ENCODE measurements at places on chromosomes 12 and 14. TPM values are rescaled to one million over a fixed set of nuclear protein-coding genes. Genes with fewer than 3 reads are reported as not detected.

- no peak for DNase-seq
- no peaks in the 10 kb centered on the region for H3K4me1 ChIP-seq
- no peaks in the 10 kb centered on the region for H3K27me3 ChIP-seq
- no peak overlapping the region for H3K4me3 ChIP-seq
- H3K36me3 ChIP-seq: no peaks in the 10 kb centered on the region
Measured at GRCh38 chr12:118269806-118270205, 102.9 kb downstream of the TAOK3 start.

DNA sequence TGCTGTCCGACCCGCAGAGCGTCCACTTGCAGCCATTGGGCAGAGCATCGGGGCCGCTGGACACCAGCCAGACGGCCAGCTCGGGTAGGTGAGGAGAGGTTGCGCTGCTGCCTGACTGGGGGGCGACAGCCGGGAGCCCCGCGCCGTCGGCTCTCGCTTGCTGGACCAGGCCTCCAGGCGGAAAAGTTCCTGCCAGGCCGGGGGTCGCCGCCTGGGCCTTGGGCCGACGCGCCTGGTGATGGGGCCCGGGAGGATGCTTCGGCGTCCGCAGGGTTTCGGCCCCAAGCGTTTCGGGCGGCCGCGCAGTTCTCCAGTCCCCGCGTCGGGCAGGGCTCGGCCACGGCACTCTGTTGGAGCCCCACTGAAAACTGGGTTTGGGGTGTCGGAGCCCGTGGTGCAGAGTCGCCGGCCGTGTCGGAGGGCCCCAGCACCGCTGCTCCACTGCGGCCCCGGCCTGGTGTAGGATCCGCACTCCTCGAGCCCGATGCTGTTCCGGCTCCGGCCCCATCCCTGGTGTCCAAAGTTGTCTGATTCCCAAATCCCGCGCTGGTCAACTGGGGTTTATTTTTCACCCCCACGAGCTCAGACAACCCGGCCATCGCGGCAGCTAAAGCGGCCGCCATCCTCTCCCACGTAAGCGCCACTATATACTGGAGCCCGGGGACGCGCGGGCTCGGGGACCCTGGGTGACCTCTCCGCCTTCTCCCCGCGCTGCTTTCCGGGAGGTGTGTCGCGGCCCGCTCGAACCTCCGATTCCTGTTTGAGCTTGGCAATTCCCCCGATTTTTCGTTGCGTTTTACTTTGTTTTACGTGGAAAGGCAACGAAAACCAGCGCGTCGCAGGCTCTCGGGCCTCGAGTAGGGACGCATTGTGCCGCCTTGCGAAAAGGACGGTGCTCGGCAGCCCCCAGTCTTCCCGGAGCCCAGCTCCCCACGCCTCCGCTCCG is 872 bp downstream of the VSX2 start:
- no peaks in the 10 kb centered on the region for H3K36me3 ChIP-seq
- H3K27ac ChIP-seq: no peak overlapping the region
- no peaks in the 10 kb centered on the region for H3K4me1 ChIP-seq
- H3K27me3 ChIP-seq: no peaks in the 10 kb centered on the region

DNA sequence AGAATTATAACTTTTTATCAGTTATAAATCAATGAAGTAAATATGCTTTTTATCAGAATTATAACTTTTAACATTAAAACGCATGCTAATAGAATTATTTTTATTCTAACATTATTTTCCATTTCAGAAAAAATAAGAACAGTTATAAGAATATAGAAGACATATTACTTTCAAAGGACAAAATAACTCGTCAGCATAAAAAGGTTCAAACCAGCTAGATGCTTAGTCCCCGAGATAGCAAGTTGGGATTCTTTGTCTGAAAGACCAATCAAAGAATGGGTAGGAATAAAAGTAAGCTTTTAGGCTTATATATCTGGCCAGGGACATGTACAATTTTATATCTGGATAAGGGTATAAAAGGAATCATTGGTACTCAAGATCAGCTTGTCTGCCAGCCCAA is 66.0 kb downstream of the GPR137C start:
- H3K4me1 ChIP-seq: no peaks in the 10 kb centered on the region
- DNase-seq: no peak
- no peak overlapping the region for H3K4me3 ChIP-seq
- H3K27ac ChIP-seq: no peak overlapping the region

Gene CD9
- total RNA-seq: 285 TPM

Gene CLEC7A
- total RNA-seq: 25.8 TPM

DNA sequence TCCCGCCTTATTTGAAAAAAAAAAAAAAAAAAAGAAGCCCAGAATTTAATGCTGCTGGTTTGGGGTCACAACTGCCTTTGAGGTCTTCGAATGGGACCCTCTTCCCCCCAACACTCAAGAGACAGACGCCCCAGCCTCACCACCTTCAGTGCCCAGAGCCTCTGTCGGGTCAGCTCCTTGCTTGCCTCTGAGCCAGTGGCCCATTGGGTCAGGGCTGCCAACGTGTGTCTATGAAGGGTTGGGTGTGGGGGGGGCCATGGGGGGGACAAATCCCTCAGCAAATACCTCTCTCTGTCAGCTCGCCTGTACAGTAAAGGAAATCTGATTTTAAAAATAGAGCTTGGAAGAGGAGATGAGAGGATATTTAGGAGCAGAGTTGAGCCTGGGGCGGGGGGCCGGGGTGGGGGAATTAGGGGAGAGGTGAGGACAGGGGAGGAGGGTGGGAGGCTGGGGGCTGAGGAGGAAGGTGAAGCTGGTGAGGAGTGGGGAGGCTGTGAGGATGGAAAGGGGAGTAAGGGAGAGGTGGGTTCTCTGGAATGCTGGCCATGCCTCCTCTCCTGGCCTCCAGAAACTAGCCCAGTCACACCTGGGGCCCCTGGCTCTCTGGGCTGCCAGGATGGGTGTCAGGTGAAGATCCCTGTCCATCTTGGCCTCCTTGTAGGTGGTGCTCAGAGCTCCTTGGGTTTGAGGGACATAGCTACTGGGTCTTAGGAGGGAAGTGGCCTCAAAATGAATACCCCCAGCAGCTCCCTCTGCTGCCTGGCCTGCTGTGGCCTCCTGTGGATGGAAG is 13.3 kb downstream of the RTL1 start:
- H3K27ac ChIP-seq: no peak overlapping the region
- H3K36me3 ChIP-seq: no peaks in the 10 kb centered on the region
- no peaks in the 10 kb centered on the region for H3K27me3 ChIP-seq
- no peaks in the 10 kb centered on the region for H3K4me1 ChIP-seq
- DNase-seq: peak; percentile 47

GRCh38 chr12:61384511-61384910 is 875.7 kb upstream of the USP15 start:
- H3K27me3 ChIP-seq: no peaks in the 10 kb centered on the region

Gene POTEG
- total RNA-seq: not detected

GRCh38 chr12:124524231-124524925 is 43.0 kb downstream of the NCOR2 start:
- no peaks in the 10 kb centered on the region for H3K36me3 ChIP-seq
- H3K27me3 ChIP-seq: no peaks in the 10 kb centered on the region
- H3K4me3 ChIP-seq: no peak overlapping the region
